Ureter (tissue), 1 donor: ENCODE measurements at places on chromosomes 7 and 10.

DNA sequence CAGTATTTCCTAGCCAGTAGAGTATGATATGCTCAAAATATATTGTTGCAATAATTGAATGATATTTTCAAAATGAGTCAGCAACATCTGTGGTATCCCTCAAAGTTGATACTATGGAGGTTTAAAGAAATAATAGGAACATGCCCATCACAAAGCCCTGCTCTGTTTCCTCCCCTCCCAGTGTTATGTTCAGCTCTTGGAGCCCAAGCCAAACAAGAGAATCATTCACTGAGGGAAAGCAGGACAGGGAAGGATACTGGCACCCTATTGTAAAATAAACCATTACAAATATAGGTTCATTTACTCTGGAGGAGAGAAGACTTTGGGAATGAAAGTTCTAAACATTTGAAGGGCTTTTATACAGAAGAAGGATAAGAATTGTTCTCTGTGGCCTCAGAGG is 37.6 kb downstream of the SORCS3 start:
- DNase-seq, result no peak

- no peak for DNase-seq
Observed at GRCh38 chr7:134696261-134696660, 49.6 kb downstream of the BPGM start.

GRCh38 chr10:101233863-101234262 is 4.6 kb upstream of the LBX1 start:
- DNase-seq, result no peak

DNA sequence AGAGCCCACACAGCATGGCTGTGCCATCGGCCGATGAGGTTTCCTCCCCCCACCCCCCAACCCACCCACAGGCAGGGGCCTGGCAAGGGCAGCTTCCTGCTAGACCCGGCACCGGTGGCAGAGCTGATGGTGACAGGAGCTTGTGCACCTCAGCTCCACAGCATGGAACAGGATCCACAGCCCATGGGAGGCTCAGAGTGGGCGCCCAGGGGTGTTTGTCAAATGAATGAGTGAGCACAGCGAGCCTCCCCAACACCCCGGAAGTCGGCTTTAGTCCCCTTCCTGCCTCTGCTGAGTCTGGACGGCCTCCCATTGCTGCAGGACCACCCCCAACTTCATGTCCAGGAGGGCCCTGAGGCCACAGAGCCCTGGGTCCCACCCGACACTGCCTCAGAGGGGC is 68.9 kb downstream of the PDGFA start:
- no peak for DNase-seq

DNA sequence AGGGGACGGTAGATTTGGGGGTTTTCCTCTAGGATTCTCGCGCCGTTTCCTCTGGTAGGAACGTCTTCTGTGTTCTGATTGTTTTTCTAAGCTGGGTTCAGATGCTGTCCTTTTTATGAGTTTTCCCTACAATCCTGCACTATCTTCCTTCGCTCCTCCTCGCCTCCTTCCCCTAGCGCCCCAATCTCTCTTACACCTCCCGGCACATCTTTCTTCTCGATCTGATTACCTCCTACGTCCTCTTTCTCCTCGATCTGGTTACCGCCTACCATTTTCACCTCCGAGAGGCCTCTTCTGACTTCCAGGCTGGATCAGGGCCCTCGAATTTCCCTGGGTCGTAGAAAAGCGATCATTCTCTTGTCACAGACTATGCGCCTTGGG is 413 bp downstream of the BUD31 start:
- DNase-seq, result no peak

DNA sequence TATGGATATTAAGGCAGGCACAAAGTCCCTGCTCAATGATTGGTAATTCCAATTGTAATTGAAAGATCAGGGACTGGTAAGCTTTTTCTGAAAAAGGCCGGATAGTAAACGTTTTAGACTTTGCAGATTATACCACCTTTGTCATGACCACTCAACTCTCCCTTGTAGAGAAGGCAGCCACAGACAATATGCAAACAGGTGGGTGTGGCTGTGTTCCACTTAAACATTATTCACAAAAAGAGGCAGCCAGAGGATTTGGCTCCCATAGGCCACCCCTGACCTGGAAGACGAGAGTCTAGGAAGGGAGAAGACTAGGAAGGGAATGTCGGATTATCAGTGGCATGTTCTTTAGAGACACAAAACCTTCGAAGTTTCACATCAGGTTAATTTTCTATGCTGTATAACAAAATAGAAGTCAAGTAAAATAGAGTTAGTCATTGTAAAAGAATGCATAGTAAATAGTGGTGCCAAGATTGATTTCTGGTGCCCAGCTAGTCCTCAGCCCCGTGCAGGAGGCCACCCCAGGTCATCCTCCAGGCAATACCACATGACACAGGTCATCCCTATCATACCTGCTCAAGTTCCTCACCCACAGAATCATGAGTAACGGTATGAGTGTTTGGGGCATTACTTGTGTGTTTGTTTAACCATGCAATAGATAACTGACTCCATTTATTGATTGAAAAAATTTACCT is 193.8 kb downstream of the PLPP4 start:
- no peak for DNase-seq

- peak; percentile 51 for DNase-seq
Observed at GRCh38 chr7:68176974-68177373, 1180.3 kb downstream of the TYW1 start.

- DNase-seq, result no peak
Observed at GRCh38 chr7:70512761-70513160, 619.2 kb upstream of the GALNT17 start.

GRCh38 chr10:100000109-100000644 is 9.6 kb downstream of the DNMBP start:
- DNase-seq, result no peak

DNA sequence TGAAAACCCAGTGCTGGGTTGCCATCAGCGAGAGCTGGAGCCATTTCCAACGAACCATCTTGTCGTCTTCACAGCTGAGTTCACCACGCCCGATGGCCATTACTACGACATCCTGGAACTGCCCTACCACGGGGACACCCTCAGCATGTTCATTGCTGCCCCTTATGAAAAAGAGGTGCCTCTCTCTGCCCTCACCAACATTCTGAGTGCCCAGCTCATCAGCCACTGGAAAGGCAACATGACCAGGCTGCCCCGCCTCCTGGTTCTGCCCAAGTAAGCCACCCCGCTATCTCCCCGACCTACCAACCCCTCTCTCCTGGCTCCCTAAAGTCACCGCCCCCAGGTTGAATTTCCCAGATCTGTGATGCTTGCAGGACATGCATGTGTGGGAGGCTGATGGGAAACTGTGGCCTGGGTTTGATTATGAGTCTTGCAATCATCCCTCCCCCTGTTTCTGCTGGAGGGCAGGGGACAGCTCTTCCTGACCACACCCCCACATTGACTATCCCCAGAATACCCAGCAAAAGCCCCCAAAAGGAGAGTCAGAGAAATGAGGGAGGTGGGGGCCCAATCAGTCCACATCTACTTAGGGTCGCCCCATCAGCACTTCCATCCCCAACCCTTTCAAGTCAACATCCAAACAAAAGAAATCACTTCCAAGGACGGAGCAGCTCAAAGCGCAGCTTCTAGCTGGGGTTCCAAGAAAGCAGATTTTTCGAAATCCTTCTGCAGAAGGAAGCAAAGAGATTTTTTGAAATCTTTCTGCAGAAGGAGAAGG is 6.9 kb downstream of the SERPINE1 start:
- no peak for DNase-seq

DNA sequence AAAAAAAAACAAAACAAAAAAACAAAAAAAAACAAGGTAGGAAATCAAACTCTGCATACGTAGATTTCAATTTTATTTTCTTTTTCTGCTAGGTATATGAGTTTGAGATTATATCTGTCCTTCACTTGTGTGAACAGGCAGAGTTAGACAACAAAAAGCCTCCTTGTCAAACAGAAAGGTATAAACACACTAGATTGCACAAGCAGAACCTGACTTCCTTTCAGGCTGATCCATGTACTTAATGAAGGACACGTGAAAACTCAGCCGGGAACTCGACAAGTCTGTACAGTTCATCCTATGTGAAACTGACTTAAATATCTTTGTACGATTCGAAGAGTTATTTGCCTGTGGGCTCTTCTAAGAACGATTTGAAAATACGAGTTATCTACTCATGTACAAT is 254.1 kb downstream of the ARL4A start:
- no peak for DNase-seq

DNA sequence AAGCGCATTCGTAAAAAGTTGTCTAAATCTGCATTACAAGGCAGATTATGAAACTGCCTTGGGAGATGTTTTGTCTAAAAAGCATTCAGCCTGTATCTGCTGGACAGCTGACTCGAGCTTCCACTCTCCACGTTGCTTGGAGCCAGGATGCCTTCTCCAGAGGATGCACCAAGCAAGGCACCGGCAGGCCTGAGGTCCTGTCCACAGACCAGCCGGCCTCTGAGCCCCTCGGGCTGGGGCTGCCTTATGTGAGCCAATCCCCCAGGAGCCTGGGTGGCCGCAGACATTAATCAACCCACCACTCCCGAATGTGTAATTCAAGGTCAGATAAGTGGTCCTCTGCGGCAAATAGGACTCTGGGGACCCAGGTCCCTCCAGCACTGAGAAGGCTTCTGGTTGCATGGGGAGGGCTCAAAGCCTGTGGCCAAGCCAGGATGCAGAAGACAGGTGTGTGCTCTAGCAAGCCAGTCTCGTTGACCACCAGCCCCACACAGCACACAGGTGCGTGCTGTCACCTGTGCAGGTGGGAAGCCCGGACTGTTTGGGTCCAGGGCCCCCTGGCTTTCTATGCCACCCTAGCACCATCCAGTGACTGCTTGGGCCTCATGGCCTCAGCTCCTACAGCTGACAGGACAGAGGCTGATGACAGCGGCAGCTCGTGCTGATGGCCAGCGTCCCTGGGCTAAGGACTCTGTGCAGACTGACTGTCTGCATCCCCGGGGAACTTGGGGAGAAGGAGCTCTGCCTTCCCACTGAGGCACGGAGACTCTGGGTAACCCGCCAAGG is 4.8 kb upstream of the RET start:
- no peak for DNase-seq

DNA sequence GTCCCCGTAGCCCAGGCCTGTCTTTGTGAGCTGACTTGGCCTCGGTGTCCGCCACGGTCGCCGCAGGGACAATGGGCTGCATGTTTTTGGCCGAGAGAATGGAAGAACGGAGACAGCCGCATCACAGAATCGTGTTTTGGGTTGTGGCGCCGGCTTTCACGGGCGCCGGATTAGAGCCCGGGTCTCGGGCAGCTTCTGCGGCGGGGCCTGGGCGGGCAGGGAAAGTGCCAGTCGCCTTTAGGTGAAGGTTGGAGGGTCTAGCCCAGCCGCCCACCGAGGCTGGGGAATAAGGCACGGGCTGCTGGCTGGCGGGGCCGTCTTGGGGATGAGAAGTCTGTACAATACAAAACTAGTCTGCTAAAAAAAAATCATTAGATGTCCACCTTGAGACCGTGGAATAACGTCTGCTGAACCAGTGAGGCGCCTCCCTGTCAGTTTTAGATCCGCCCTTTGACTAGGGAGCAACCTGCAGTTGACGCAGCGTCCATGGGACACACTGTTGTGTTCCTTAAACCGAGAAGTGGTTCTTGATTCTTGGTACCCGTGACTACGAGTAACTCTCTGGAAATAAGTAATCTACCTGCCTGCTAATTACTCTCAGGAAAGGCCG is 577 bp downstream of the DNAJB9 start:
- DNase-seq, result peak; percentile 46

GRCh38 chr7:2037301-2037807 is 195.4 kb downstream of the MAD1L1 start:
- no peak for DNase-seq

DNA sequence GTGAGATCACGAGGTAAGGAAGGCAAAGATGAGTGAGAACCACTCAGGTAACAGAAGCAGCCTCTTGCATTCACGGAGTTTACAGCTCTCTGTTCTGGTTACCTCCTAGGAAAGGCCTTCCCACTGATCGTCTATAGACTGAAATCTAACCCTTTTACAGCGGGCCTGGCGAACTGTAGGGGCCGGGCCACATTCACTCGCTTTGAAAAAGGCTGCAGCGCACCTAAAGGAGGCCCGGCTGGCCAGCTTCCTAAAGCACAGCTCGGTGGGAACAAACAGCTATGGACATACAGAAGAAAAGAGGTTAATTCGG is 565 bp downstream of the ATP5MK start:
- DNase-seq, result no peak

- DNase-seq, result no peak
Observed at GRCh38 chr10:119478111-119478802, 64.3 kb downstream of the RGS10 start.

GRCh38 chr7:2477447-2478398 is 1.5 kb upstream of the GRIFIN start:
- DNase-seq, result no peak

DNA sequence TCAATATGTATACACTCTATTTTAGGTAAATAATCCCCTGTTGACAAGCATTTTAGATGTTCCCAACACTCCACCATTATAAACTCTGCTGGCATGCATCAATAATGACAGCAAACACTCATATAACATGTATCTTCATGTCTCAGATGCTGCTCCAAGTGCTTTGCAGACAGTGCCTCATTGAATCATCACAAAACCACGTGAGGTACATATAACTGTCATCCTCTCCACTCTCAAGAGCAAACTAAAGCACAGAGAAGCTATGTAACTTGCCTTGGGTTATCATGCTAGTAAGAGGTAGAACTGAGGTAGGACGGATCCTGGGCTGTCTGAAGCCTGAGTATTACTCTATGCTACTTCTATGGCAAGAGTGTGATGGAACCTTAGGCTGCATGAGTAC is 72.5 kb upstream of the GSDME start:
- no peak for DNase-seq

- no peak for DNase-seq
Observed at GRCh38 chr10:101019440-101019703, 11.6 kb downstream of the PDZD7 start.

- no peak for DNase-seq
Observed at GRCh38 chr7:132075515-132075914, 500.8 kb downstream of the PLXNA4 start.

- DNase-seq, result no peak
Observed at GRCh38 chr10:132282667-132283603, 24.8 kb downstream of the STK32C start.

GRCh38 chr7:116938678-116939077 is 14.6 kb upstream of the ST7 start:
- DNase-seq, result no peak

- no peak for DNase-seq
Observed at GRCh38 chr7:140197218-140197890, 20.6 kb upstream of the KDM7A start.

- no peak for DNase-seq
Observed at GRCh38 chr10:31871266-31872065, 57.2 kb downstream of the ARHGAP12 start.

GRCh38 chr7:2287745-2288144 is 26.5 kb downstream of the SNX8 start:
- DNase-seq, result no peak

DNA sequence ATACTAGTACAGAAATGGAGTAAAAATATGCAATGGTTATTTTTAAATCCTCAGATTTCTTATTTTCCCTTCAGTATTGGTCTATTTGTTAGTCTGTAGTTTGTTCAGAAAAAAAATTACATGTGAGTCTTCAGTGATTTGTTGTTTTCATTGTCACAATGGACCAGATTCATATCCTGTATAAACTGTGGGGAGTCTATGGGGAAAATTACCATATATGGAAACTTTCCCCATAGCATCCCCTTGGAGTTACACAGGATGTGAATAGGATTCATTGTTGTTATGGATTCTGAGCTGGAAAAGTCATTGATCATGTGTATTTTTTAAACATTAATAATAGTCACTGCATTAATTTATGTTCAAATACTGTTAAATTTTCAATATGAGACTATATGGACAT is 72.6 kb downstream of the ST7 start:
- no peak for DNase-seq
